NCI-H1930 (cell line): ENCODE measurements at places on chromosomes 6 and 20.
A peak's percentile ranks its signal among the peaks of the same experiment; 100 is the strongest.

DNA sequence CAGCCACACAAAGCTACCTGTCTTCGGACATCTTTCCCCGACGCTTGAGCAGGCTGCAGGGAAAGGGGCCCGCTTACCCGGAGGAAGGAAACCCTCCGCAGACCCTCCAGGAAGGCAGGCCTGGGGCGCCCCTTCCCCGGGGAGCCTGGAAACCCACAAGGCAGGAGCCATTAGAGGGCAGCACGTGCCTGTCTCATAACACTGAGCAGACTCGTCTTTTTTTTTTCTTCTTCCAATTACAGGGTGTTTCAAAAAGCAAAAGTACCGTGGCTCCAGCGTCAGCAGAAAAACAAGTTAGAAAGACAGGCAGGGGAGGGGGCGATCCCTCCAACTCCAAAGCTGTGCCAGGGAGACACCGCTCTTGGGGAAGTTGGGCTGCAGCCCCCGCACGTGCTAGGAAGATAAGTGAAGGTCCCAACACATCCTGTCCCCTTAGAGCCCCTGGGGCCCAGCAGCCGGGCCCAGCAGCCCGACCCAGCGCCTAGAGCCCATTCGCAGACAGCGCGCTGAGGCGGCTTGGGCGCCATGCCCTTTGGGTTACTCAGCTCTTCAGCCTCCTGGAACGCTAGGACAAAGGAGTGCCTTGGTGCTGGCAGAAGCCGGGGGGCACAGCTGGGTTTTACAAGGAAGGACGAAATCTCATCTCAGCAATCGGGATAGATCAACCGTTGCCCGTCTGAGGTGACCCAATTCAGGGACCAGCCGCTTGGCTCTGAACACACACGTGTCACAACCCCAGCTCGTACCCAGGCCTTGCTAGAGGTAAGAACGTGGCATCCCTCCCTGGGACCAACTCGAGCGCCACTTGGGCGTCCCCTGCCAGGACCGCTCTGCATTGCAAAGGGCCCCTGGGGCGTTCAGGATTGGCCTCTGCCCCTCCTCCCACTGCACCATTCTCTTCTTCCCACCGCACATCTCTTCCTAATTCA lies 136.3 kb downstream of the LY86 start:
- DNase-seq: peak; percentile 4

- DNase-seq: no peak
Observed at GRCh38 chr6:87075168-87075567, 19.7 kb downstream of the CGA start.

- peak; percentile 46 for DNase-seq
Observed at GRCh38 chr6:16850681-16851026, 89.4 kb upstream of the ATXN1 start.

- no peak for DNase-seq
Observed at GRCh38 chr6:159887146-159887545, 3.6 kb upstream of the MAS1 start.

GRCh38 chr6:73088138-73088813 lies 137.0 kb downstream of the KHDC1L start:
- no peak for DNase-seq
